AG04450 (cell line): ENCODE measurements at places on chromosomes 11 and 22.

GRCh38 chr22:20111045-20111688 is 4.7 kb upstream of the RANBP1 start:
- no peak for DNase-seq

DNA sequence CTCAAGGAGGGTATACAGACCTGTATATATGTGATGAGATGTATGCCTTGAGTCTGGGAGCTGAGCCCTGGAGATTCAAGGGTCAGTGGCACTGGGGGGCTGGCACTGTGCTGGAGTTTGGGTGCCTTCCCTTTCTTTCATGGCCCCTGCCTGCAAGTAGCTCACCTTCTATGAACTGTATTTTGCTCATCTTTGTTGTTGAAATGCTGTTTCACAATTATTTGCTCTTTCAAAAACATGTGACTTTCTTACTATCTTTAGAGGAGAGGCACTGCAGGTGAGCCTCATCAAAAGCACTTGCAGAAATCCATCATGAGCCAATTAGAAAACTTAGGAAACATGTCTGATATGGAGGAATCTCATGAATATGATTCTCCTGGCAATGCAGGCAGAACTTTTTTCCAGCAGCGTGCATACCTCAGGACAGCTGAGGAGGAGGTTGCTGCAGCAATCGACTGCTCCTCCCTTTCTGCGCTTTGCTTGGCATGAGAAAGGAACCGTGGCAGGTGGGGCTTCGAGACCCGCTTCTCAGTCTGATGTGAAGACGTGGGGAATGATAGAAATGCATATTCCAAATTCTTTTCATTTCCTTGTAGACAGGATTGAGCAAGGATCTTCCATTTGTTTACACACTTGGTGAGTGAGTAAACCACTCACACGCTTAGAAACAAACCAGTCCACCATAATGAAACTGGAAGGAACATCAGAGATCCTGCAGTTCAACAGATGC is 178.4 kb upstream of the E2F8 start:
- DNase-seq, result peak; percentile 76

- no peak for DNase-seq
These were observed 787 bp downstream of the SMDT1 start for GRCh38 chr22:42080287-42080686.

GRCh38 chr11:44016546-44017442 is 31.0 kb upstream of the ACCSL start:
- DNase-seq, result no peak

GRCh38 chr11:9692691-9693090 is 28.8 kb downstream of the SWAP70 start:
- DNase-seq, result no peak

- DNase-seq, result peak; percentile 94
These were observed at the start of gene RBFOX2 for GRCh38 chr22:36028646-36029405. RBFOX2 (minus strand) TSS chr22:36028824; CDS start chr22:36028425, 399 bp downstream.

GRCh38 chr11:98589967-98590366 is 430.8 kb upstream of the CNTN5 start:
- no peak for DNase-seq

GRCh38 chr22:20114506-20115475 is 1.1 kb upstream of the RANBP1 start:
- no peak for DNase-seq

DNA sequence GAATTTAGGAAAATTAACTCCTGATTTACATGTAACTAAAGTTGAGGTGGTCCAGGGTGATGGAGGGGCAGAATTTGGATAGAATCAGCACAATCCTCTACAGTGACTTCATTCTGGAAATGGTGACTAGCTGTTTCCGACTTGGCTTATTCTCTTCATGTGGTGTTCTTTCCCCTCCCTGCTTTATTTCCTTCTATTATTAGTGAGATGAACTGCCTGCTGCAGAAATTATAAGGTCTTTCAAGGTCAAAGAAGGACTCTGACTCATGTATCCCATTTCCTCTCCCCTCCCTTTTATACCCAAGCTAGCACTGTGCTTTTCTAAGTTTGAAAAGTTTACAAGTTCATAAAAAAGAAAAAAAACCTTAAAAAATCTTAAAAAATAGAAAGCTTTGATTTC is 12.2 kb upstream of the MRPL17 start:
- DNase-seq, result no peak

DNA sequence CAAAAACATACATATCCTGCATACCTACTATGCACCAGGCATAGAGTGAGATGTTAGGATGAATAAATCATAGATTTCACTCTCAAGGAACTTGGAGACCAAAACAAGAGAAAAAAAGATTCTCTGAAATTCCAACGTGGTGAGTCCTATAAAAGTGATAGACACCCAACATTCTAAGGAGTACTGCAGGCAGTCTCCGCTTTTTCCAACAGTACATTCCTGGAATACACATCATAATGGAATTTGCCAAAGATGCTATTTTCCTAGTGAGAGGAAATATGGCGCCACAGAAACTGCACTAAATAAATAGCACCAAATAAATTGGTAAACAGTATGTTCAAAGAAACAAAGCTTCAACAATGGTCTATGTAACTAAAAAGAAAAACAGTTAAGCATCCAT is 6.0 kb downstream of the TMEM123 start:
- DNase-seq, result no peak

DNA sequence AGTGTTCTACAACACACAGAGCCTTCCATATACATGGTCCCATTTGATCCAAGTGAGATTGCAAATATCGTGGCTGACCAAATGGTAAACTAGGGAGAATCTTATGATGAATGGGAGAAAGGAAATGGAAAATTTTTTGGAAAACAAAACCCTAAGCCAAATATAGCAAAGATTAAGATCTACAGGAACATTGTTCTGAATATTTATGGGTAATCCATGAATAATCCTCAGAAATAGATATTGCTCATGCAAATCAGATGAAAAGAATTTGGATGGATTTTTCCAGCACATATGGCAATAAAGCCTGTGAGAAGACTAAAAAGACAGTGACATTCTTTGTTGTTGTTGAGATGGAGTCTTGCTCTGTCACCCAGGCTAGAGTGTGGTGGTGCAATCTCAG is 21.7 kb upstream of the PRDM10 start:
- no peak for DNase-seq

DNA sequence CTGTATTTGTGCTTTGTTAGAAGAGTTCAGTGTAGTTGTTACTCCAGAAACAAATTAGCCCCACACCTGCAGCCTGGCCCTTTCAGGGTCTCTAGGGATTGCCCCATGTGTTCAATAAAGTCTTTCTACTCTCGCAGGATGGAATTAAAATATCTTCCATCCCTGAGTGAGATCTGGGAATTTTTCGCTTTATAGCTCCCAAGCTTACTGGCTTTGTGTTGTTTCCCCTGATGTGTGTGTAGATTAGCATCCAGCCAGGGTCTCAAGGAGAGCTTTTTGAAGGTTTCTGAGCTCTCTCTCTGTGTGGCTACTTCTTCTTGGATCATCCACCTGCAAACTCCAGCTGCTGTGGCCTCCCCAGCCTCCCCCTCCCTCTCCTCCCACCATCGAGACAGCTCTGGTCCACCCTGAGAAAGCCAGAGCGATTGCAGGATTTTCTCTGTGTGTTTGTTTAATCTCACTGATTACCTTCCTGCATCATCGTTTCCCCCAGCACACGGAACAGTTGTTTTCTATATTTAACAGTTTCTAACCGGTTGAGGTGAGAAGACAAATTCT is 553.5 kb downstream of the TBC1D22A start:
- no peak for DNase-seq

- peak; percentile 56 for DNase-seq
These were observed 9.5 kb upstream of the CBX6 start for GRCh38 chr22:38881464-38881871.

- DNase-seq, result no peak
These were observed 23.5 kb upstream of the SPTY2D1 start for GRCh38 chr11:18657673-18658072.

- no peak for DNase-seq
These were observed 731 bp downstream of the GSTP1 start for GRCh38 chr11:67584205-67584880.

- no peak for DNase-seq
These were observed 3.4 kb downstream of the SPTBN2 start for GRCh38 chr11:66725647-66726046.

GRCh38 chr11:255816-256215 is 19.0 kb downstream of the PSMD13 start:
- DNase-seq, result no peak

DNA sequence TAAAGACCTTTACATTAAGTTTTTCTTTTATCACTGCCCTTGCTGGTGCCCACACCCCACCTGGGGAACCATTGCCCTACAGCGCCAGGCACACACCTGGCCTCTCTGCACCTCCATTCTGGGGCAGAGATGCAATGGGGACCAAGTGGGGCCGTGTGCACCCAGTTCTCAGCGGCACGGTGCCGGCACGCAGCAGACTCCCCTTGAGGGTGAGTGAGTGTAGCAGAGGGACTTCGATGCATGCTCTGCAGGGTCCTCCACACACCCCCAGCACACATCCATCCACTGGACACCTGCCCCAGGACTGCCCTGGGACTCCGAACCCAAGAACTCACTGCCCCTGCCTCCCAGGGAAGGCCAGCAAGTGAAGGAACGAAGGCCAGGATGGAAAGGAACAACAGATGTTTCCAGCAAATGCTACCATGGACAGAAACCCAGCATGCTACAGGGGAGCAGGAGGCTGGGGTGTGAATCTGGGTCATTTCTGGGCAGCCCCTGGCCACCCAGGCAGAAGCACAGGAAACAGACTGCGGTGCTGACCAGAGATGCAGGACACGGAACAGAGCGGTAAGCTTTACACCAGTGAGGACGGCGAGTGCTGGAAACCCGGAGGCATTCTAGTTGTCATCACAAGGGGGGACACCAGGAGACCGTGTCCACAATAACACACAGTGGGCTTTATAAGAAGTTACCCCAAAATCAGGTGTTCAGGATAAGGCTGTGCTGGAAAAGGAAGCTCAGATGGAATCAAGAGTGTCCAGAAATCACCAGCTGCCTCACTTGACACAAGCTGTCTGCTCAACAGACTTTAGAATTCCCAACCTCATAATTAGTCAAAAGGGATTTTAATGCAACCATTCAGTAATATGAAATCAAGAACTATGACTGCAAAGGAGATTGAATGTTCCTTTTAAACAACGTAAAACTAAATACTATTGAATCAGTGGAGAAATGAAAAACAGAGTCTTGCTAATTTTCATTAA is 32.7 kb upstream of the MOB2 start:
- DNase-seq, result no peak

- no peak for DNase-seq
These were observed 1.9 kb upstream of the POLD4 start for GRCh38 chr11:67355023-67355793.

DNA sequence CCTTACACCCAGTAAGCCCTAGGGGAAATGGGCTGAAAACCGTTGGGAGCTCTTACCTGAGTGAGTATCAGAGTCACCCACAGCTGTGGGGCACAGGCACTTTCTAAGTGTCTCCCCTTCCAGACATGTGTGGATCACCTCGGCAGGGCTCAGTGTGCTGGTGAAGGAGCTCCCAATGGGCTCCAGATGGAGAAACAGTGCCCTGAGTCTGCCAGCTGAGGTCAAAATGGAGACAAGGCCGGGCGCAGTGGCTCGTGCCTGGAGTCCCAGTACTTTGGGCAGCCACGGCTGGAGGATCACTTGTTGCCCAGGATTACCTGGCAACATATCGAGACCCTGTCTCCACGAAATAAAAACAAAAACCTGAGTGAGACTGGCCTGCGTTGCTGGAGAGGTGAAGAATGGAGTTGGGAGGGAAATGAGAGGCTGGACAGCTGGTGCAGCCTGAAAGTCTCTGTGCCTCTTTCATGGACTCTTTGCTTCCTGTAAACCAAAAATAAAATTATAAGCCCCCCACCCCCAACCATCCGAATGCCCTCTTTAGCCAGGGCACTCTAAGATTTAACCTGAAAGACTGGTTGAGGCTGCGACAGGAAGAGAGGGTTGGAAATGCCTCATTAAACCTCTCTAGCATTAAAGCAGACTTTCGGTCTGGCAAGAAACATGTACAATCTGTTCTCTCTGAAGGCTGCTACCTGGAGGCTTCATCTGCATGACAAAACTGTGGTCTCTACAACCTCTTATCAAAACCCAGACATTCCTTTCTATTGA is 111.8 kb downstream of the SNX19 start:
- DNase-seq, result no peak

- no peak for DNase-seq
These were observed at the start of gene CCDC88B for GRCh38 chr11:64339754-64340408. CCDC88B (plus strand) TSS chr11:64340204; CDS start chr11:64340267, 63 bp downstream.

DNA sequence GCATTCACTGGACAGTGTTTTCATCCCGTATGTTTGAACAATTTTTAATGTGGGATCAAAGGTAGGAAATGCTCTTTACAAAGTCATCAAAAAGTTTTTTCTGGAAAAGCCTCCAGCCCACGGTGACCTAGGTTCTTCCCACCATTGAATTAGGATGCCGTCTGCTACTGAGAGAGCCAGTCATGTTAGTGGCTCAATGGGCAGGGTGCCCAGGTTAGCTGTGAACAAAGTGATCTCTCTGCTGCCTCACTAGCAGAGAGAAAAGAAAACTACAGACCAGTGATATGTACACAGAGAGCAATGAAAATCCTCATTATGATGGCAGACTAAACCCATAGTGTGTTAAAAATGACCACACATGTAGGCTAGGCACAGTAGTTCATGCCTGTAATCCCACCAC is 32.4 kb downstream of the KCNQ1 start:
- DNase-seq, result no peak

DNA sequence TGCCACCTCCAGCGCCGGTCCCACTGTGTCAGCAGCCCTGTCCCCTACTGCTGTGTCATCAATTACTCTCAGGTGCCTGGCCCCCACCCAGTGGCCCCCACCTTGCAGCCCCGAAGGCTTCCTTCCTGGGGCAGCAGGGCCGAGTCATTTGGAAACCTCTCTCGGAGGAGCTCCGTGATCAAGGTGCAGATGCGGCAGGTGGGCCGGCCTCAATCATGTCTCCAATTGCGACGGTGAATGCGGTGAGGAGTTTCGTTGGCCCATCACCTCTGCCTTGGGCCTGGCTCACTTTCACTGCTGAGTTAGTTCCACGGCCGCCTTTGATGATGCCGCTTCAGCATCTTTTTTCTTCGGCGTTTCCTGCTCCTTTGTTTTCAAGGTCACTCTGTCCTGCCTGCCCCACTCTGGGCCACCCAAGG is 11.3 kb upstream of the CXCR5 start:
- no peak for DNase-seq

DNA sequence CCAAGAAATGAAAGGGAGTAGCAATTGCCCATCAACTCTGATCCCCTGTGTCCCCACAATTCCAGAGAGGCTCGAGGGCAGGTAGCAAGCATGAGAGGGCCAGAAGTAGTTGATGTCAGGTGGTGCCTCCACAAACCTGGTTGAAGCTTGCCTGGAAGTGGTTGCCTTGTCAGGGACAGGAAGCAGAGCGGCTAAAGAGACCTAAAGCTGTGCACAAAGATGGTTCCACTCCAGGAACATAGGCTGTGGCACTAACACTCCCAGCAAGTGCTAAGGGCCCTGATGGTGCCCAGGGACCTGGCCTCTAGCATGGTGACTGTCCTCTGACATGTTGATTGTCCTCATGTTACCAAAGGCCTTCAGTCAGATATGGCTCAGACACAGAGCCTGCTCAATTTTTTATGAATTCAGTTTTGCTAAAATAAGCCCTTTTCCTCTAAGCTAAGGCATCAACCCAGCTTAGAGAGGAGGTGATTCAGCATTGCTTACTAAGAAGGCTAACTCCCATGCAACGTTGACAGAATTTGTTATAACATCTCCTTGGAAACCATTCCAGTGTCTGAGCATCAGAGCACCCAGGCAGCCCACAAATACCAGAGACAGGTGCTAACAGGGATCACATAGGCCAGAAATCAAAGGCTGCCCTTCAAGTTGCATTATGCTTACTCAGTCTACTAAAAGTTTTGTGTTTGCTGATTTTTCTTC is 196.3 kb upstream of the ARHGAP20 start:
- peak; percentile 68 for DNase-seq

GRCh38 chr11:78808923-78809322 is 234.3 kb upstream of the NARS2 start:
- no peak for DNase-seq

GRCh38 chr22:20235389-20235991 is 32.6 kb downstream of the RTN4R start:
- no peak for DNase-seq
